ENCODE measurements at places on chromosomes 4 and X. TPM values are rescaled to one million over a fixed set of nuclear protein-coding genes. Genes with fewer than 3 reads are reported as not detected.
A peak's percentile ranks its signal among the peaks of the same experiment; 100 is the strongest.

EGFL6 gene
- polyA plus RNA-seq, result 0.36 TPM

DNA sequence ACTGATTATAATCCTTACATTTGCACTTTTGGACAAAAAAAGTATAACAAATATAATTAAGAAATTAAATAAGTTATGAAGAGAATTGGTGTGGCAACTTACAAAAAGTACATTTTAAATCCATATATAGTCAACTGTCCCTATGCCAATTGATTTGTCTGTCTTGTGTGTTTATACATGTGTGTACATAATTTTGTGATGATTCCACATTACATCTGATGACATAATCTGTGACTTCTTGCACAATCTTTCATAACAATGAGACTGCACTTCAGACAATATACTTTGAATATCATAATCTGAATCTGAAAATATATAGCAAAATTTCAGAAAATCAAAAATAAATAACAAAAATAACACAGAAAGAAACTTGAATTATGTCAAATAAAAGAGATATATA lies 953.4 kb downstream of the FAT4 start:
- no peaks in the 10 kb centered on the region for H3K4me1 ChIP-seq
- no peak overlapping the region for H3K4me3 ChIP-seq
- no peaks in the 10 kb centered on the region for H3K27me3 ChIP-seq
- no peak overlapping the region for H3K27ac ChIP-seq
- no peaks in the 10 kb centered on the region for H3K36me3 ChIP-seq

CXCL11 gene
- polyA plus RNA-seq, result 1.1 TPM

DNA sequence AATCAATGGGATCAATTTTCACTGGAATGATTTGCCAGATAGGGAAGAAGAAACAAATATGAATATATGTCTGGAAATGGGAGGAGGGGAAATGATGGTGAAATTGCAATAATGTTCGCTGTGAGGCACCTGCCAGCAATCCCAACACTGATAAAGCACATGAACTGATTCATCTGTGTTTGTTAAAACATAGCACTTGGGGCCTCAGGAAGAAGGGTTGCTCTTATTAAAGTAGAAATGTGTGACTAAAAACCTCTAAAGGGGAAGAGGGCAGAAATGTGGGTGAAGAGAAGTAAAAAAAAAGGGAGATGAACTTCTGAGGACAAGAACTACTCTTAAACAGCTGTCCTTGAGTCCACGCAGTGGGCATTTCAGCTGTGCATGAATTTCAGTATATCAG lies 101.4 kb downstream of the C4orf51 start:
- DNase-seq, result no peak
- no peaks in the 10 kb centered on the region for H3K36me3 ChIP-seq
- no peaks in the 10 kb centered on the region for H3K27me3 ChIP-seq
- no peak overlapping the region for H3K27ac ChIP-seq
- H3K4me3 ChIP-seq, result no peak overlapping the region
- H3K4me1 ChIP-seq, result no peaks in the 10 kb centered on the region

RNF150 gene
- polyA plus RNA-seq, result 7.6 TPM

DNA sequence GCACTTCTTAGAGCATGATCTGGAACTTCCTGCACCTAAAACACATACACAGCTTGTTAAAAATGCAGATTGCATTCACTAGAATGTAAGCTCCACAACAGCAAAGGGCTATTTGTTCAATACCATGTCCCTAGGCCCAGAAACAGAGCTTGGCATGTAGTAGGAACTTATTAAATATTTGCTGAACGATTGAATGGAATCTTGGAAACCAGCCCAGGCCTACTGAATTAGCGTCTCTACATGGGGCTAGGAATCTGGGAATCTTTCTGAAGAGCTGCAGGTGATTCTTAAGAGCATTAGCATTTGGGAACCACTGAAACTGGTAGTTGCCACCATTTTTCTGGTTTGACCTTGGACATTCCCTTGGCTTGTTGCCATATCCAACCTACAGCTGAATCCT lies 234.1 kb downstream of the STIM2 start:
- no peaks in the 10 kb centered on the region for H3K4me1 ChIP-seq
- no peaks in the 10 kb centered on the region for H3K27me3 ChIP-seq
- H3K27ac ChIP-seq, result no peak overlapping the region

SCD5 gene
- polyA plus RNA-seq, result 99.3 TPM

- H3K27me3 ChIP-seq, result no peaks in the 10 kb centered on the region
- H3K27ac ChIP-seq, result no peak overlapping the region
- H3K4me1 ChIP-seq, result peaks cover 1% of the 10 kb centered on the region
- no peaks in the 10 kb centered on the region for H3K36me3 ChIP-seq
- H3K4me3 ChIP-seq, result no peak overlapping the region
- DNase-seq, result no peak
These were observed 182.2 kb downstream of the PACRGL start for GRCh38 chr4:20882500-20882899.

GRCh38 chrX:121308276-121308805 lies 260.9 kb downstream of the GLUD2 start:
- H3K27ac ChIP-seq, result no peak overlapping the region
- no peaks in the 10 kb centered on the region for H3K4me1 ChIP-seq
- H3K4me3 ChIP-seq, result no peak overlapping the region
- no peaks in the 10 kb centered on the region for H3K27me3 ChIP-seq

DNA sequence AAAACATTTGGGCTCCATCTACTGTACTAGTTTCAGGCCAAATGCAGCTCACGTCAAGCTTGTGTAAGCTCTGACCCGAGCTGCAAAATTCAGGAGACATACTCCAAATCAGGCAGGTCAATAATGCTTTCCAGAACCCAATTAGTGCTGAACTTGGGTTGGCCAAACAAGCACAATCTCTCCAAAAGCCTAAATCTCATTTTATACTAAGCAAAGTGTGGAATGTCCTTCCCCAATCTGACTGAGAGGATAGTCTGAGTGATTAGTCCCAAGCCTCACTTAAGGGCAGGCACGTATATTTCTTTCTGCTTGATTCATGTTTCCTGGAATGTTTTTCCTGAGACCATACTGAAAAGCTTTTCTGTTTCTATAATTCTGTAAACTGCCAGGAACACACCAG lies 79.9 kb downstream of the NKX6-1 start:
- H3K36me3 ChIP-seq, result no peaks in the 10 kb centered on the region
- no peak for DNase-seq
- no peaks in the 10 kb centered on the region for H3K4me1 ChIP-seq
- H3K27ac ChIP-seq, result no peak overlapping the region
- no peak overlapping the region for H3K4me3 ChIP-seq
- H3K27me3 ChIP-seq, result no peaks in the 10 kb centered on the region

DNA sequence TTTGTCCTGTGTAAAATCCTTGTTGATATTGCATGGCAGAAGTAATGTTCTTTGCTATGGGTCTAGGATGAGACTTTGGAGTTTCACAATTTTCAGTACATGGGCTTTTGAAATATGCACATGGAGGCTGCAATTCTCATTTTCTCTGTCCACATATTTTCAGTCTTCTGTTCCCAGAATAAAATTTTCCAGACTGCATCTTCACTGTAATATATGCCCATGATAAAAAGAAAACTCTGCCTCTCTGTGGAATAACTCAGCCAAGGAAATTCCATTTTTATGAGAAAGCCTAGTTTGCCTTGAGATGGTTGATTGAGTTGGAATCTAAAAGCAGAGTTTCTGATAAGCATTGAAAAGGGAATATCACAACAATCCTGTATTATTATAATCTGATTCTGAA lies 601.4 kb upstream of the AADAT start:
- no peak overlapping the region for H3K4me3 ChIP-seq
- no peaks in the 10 kb centered on the region for H3K27me3 ChIP-seq
- no peaks in the 10 kb centered on the region for H3K36me3 ChIP-seq

DNA sequence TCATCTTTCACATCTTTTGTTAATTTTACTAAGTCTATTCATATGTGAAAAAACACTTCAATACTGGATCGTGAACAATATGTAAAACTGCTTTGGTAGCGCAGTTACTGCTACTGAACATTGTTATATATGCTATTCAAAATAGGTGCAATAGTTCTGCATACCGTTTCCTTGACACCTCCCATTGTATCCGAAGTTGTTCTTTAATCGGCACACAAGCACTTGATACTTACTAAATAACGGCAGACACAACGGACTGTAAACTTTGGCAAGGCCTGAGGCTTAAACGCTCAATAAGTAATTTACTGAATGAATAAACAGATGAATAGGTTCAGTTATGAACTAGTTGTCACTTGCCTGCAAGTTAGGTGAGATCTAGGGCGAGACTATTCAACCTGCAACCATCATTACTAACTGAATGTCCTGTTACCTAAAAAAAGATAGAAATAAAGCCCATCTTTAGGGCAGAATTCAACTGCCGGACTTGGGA lies 620 bp downstream of the ANAPC10 start:
- no peaks in the 10 kb centered on the region for H3K27me3 ChIP-seq
- H3K4me1 ChIP-seq, result peaks cover 3% of the 10 kb centered on the region
- no peak for DNase-seq
- peak overlapping the region; percentile 84 for H3K27ac ChIP-seq
- no peaks in the 10 kb centered on the region for H3K36me3 ChIP-seq

- no peaks in the 10 kb centered on the region for H3K36me3 ChIP-seq
- H3K27ac ChIP-seq, result no peak overlapping the region
- peaks cover 3% of the 10 kb centered on the region for H3K4me1 ChIP-seq
- peak; percentile 60 for DNase-seq
- no peaks in the 10 kb centered on the region for H3K27me3 ChIP-seq
These were observed 71.0 kb downstream of the PRSS12 start for GRCh38 chr4:118281611-118282442.

- H3K4me1 ChIP-seq, result peaks cover 15% of the 10 kb centered on the region
- DNase-seq, result no peak
- peak overlapping the region; percentile 79 for H3K4me3 ChIP-seq
- H3K27ac ChIP-seq, result peak overlapping the region; percentile 91
- no peaks in the 10 kb centered on the region for H3K27me3 ChIP-seq
These were observed 71.0 kb downstream of the AFF1 start for GRCh38 chr4:87005690-87006425.

DNA sequence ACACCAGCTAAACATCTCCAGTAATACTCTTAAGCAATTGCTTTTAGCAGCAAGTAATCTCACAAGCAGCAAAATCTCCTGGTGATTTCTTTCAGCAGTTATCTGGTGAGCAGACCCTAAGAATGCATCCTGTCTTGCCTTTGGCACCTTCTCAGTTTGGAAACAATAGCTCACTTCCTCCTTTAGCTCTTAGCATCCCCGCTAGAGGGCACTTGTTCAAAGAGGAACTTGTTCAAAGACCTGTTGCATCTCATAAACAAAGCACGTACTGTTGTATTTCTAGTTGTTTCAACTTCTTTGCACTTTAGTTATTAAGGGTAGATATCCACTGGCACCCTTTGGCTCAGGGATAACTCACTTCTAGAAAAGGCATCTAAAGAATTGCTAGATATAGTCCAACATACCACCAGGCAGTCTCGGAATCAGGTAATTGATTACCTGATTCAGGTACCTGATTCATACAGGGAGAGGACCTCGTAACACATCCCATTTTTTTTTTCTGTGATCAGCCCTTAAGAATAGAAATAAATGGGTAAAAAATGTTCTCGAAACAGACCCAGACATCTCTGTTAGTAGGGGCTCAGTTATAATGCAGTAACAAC lies 81.9 kb upstream of the QRFPR start:
- no peak for DNase-seq
- H3K4me1 ChIP-seq, result no peaks in the 10 kb centered on the region
- no peaks in the 10 kb centered on the region for H3K27me3 ChIP-seq
- no peak overlapping the region for H3K4me3 ChIP-seq
- no peak overlapping the region for H3K27ac ChIP-seq

DNA sequence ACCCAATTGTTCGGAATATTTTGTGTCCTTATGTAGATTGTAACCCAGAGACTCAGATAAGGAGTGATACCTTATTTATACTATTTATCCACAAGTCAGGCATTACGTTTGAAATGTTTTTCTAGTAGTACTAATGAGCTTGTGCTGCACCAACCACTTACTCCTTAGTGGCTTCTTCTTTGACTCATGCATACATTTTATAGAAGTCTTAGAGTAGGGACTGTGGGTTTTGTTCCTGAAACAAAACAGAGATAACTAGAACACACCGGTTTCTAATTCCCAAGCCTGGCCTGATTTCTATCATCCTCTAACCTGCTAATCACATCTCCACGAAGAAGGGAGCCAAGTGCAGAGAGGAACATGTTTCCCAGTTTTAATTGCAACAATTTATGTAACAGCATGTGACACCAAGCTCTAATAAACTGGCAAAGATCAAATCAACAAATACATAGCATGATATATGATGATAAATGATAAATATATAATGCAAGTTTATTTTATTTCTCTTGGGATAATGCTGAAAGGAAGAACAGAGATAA lies 32.3 kb downstream of the MGARP start:
- no peaks in the 10 kb centered on the region for H3K27me3 ChIP-seq
- H3K36me3 ChIP-seq, result no peaks in the 10 kb centered on the region
- no peak for DNase-seq
- H3K27ac ChIP-seq, result no peak overlapping the region
- no peak overlapping the region for H3K4me3 ChIP-seq
- peaks cover 2% of the 10 kb centered on the region for H3K4me1 ChIP-seq

DNA sequence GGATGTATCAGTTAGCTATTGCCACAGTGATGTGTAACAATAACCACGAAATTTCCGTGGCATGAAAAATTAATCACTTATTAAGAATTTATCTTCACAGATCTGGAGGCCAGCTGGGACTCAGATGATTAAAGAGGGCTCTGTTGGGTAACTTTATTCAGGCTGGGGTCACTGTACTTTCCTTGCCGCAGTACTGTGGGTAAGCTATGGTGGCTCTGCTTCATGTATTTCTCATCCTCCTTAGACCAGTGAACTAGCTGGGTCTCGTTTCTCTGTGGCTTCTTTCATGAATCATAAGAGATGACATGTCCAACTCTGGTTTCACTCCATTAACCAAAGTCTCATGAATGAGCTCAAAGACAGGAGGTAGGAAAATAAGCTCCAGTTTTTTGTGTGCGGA lies 13.5 kb downstream of the TEX13B start:
- H3K27me3 ChIP-seq, result no peaks in the 10 kb centered on the region
- no peaks in the 10 kb centered on the region for H3K4me1 ChIP-seq
- no peak overlapping the region for H3K27ac ChIP-seq

DNA sequence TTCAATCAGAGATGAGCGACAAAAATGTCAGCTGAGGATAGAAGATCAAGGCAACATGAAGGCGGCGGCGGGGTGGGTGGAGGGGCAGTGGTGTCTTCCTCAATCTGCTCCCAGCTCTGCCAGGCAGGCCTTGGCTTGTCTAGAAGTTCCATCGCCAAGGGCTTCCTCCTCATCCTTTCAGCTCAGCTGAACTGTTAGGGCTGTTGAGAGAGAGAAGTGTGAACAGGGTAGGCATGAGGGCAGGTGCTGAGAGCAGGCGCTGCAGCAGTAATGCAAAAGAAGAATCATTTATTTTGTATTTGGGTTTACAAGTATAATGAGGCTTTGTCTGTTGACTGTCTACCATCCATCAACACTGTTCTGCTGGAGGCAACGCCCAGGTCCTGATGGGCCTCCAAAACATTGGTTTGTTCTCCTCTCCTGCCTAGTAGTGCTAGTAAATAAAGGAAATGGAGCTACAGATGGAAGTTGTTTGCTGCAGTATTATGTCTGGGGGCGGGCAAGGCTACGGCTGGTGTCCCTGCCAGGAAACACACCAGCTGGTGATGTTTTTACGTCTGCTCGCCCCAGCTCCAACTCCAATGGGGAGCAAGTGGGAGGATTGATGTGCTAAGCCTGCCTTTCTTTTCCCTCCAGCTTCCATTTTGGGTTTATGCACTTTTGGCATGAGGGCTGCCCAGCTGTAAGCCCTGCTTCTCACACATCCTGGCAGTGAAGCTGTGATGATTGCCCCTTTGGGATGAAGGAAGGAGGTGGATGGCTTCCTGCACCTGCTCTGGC lies 139.4 kb upstream of the BOD1L1 start:
- H3K4me3 ChIP-seq, result no peak overlapping the region
- H3K27ac ChIP-seq, result no peak overlapping the region
- H3K4me1 ChIP-seq, result no peaks in the 10 kb centered on the region
- H3K27me3 ChIP-seq, result no peaks in the 10 kb centered on the region
- no peaks in the 10 kb centered on the region for H3K36me3 ChIP-seq
- no peak for DNase-seq

GRCh38 chrX:138930583-138930945 lies 219.0 kb upstream of the FGF13 start:
- DNase-seq, result no peak
- no peaks in the 10 kb centered on the region for H3K27me3 ChIP-seq
- no peaks in the 10 kb centered on the region for H3K4me1 ChIP-seq
- no peaks in the 10 kb centered on the region for H3K36me3 ChIP-seq
